Fibroblast of pulmonary artery (primary cell): ENCODE measurements at places on chromosomes 1 and 21.

- no peak for DNase-seq
Measured at GRCh38 chr1:153553830-153554541, 4.9 kb upstream of the S100A3 start.

GRCh38 chr1:40951943-40952743, 27.4 kb upstream of the CTPS1 start:
- DNase-seq: peak; percentile 57

DNA sequence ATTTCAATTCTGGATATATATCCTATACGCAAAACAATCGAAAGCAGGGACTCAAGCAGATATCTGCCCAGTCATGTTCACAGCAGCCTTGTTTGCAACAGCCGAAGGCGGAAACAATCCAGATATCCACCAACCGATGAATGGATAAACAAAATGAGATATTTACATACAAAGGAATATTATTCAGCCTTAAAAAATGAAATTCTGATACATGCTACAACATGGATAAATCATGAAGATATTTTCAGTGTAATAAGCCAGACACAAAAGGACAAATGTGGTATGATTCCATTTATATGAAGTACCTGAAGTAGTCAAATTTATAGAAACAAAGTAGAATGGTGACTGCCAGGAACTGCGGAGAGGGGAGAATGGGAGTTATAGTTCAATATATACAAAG, 15.6 kb downstream of the GATAD2B start:
- no peak for DNase-seq

- no peak for DNase-seq
Measured at GRCh38 chr1:201270616-201271390, 12.5 kb upstream of the PKP1 start.

GRCh38 chr1:9181990-9182783, 52.4 kb upstream of the H6PD start:
- peak; percentile 56 for DNase-seq
